ENCODE measurements at places on chromosomes 2 and 18. TPM values are rescaled to one million over a fixed set of nuclear protein-coding genes. Genes with fewer than 3 reads are reported as not detected.
A peak's percentile ranks its signal among the peaks of the same experiment; 100 is the strongest.

DNA sequence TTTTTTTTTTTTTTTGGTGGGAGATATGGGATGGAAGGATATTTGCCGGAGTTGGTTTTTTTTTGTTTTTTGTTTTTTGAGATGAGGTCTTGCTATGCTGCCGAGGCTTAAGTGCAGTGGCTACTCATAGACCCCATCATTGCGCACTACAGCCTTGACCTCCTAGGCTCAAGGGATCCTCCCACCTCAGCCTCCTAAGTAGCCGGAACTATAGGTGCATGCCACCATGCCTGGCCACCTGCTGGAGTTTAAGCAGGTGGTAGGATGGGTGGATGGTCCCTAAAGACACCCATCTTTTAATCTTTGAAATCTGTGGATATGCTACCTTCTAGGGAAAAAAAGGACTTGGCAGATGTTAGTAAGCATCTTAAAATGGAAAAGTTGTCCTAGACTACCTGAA, 169.8 kb downstream of the TGIF1 start:
- no peak for DNase-seq

DNA sequence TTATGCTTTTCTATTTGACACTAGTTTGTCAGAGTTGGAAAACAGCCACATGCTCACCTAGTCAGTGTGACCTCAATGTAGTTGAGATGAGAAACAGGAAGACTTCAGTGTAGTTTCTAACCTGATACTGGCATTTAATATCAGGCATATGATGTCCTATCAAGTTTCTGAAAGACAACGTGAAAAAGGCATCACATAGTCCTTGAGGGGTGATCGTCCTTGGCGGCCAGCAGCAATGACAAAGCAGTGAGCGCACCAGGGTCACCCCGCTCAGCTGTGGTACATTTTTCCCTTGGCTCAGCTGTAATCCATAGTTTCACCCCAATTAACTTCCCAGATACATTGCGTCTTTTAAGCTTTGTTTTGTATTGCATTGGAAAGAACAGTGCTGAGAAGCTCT, 4.3 kb downstream of the HSPE1 start:
- DNase-seq = no peak

DNA sequence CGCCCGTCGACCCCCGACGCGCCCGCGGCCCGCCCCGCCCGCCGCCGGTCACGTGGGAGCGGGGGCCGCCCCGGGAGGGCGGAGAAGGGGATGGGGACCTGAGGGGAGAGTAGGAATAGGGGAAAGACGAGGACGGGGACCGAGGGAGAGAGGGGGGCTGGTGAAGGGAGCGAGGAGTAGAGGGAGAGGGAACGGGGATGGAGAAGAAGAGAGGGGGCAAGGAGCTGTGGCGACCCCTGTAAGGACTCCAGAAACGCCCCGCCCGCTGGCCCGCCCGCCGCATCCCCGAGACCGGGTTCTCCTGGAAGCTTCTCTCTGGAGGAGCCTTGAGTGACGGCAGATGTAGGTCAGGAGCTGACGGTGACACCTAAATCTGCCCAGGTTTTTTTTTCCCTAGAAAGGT, 615 bp downstream of the ADNP2 start:
- peak; percentile 25 for DNase-seq

GRCh38 chr2:106163948-106164545, 30.1 kb downstream of the UXS1 start:
- peak; percentile 13 for DNase-seq

DNA sequence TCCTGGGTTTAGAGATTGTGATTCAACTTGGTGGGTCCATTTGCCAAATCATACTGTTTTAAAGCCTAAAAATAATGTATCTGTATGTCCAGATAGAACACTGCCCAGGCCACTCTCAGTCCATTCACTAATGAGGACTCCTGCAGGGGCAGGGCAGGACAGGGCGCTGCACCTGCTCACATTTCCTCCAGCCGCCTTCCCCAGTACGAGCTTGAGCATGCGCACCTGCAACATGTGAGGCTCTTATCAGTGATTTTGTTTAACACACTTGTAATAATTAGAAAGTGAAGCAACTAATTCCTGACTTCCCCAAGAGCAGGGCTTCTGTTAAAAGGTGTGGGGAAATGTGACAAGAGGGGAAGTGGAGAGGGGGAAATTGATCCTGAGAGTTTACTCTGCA, 89.7 kb downstream of the AFF3 start:
- DNase-seq = no peak

Gene IL1R1
- total RNA-seq = 1.6 TPM

GRCh38 chr18:37252854-37253393, 312.7 kb downstream of the CELF4 start:
- DNase-seq = no peak

GRCh38 chr2:59399126-59399525, 1154.3 kb downstream of the BCL11A start:
- DNase-seq = no peak

DNA sequence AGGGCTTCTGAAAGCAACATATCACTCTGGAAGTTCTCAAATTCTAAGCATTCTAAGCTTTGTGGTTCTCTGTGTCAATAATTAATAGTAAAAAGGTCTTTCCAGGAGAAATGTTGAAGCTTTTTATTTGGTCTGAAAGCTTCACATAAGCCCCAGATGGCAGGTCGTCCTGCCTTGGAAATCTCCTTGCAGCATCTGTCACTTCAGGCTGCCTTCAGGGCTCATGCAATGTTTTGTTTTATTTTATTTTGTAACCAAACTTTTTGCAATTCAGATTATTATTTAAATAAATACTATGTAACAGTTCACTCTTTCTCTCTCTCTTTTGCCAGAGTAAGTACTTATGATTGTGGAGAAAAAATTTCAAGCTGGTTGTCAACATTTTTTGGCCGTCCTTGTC, 46.7 kb upstream of the FHOD3 start:
- no peak for DNase-seq

Gene KCNK3
- not detected for total RNA-seq

Gene DIPK1C
- total RNA-seq = not detected

- DNase-seq = no peak
These were observed at the start of gene KCNIP3 for GRCh38 chr2:95296880-95297487. Gene KCNIP3 (plus strand): TSS chr2:95297347. CDS start chr2:95297439, 92 bp downstream.

Gene NPAS2
- 8.2 TPM for total RNA-seq

DNA sequence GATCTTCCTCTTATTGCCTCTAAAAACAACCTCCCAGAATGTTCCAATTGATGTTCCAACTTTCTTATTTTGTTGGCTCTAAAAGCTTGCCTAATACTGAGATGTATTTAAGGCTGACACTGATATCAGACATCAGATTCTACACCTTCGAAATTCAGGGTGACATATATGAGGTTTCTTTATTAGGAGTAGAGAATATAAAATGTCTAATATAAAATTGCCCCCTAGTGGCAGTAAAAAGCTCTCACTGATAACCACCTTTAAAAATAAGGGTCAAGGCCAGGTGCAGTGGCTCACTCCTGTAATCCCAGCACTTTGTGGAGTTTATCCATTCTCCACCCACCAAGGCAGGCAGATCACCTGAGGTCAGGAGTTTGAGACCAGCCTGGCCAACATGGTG, 789.7 kb upstream of the SLC39A10 start:
- peak; percentile 25 for DNase-seq

DNA sequence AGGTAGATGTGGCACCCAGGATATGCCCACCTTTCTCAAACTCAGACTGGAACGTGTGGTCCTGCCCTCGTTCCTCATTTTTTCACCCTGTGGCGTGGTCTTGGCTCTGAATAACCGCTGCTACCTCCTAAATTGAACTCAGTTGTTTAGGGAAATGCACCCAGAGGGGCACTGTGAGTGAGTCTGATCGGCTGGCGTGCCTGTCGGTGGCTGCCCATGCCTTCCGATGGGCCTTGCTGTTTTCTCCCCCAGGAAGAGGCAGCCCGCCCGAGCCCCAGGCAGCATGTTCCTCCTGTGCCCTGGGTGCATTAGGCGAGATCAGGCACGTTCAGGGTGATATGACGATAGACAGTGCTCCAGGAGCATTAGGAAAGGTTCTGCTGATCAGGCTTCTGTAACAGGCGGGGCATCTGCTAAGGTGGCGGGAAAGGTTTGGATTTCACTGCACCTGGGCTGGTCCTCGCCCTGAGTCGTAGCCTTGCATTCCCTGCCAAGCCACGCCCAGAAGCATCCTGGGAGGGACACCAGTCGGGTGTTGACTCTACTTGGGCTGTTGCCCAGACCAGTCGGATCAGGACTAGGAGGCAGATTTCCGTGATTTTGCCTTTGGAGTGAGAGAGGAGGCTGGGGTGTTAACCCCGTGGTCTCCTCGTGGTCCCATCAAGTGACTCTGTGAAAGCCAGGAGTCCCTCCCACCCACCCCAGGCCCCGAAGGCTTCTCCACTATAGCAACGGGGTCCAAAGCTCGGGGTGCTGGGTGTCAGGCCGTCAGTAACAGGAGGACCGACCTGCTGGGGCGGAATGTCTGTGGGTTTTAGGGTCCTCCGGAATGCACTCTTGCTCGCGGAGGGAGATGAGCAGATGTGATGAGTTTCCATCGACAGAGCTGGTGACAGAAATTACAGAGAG, 75.1 kb downstream of the SH3BP4 start:
- peak; percentile 99 for DNase-seq

GRCh38 chr2:38907743-38908562, 18.3 kb downstream of the ARHGEF33 start:
- DNase-seq = peak; percentile 23

GRCh38 chr2:168997794-168998193, 33.3 kb downstream of the ABCB11 start:
- DNase-seq = no peak

GRCh38 chr2:173990970-173991819, 26.0 kb upstream of the SP3 start:
- peak; percentile 37 for DNase-seq

DNA sequence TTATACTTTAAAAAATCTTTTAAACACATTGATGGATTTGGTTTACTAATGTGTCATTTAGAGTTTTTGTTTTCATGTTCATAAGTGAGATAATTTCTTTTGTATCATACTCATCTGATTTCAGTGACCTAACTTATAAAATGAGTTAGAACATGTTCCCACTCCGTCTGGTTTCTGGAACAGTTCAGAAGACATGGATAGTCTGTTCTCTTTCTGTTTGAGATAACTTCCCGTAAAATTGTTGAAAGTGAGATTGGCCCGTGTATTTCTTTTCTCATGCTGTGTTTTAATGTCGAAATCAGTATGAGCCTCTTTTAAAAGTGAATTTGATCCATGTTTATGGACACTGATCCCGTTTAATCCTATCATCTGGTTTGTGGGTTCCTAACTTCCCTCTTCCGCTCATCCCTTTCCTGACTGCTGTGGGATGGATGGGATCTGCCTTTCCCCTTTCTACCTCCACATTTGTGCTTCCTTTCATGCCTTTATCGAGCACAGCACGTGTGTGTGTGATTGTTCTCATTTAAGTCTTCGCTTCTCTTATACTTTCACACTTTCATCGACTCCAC, 78.9 kb downstream of the COPS8 start:
- DNase-seq = no peak

Gene GPAT2
- total RNA-seq = 0.26 TPM

Gene PSTPIP2
- 6.0 TPM for total RNA-seq

Gene ID2
- total RNA-seq = 11.6 TPM

DNA sequence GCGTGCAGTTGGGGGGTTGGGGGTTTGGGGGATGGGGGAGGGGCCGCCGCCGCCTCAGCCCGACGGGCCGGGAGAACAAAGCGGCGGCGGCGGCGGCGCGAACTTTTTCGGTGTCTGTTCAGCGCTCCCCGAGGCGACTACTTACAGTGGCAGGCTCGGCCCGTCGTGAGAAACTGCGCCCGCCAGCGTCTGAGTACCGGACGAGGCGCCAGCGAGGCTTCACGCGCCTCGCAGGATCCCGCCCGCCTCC, 172 bp downstream of the PRKD3 start:
- peak; percentile 27 for DNase-seq

- no peak for DNase-seq
These were observed 1.1 kb downstream of the COX5B start for GRCh38 chr2:97646977-97647376.

DNA sequence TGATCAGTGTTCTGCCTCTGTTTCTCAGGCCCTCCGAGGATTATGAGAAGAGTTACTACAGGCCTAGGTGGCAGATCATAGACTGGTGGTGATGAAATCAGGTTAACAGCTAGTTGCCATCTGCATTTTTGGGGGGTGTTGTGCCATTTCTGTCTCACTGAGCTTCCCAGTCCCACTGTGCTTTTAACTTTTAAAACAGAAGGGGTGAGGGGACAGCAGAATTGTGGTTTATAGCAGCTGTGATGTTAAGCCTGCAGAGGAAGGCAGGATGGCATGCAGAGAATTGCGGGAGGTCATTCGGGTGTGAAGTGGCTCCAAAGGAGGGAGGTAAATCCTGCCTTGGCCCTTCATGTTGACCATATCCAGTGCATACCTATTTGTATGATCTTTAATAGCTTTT, 5.0 kb downstream of the CAB39 start:
- DNase-seq = no peak

- DNase-seq = no peak
These were observed 18.2 kb downstream of the HOXD1 start for GRCh38 chr2:176206682-176207081.

GRCh38 chr2:232139786-232140562, 178.5 kb downstream of the DIS3L2 start:
- peak; percentile 25 for DNase-seq

Gene IL36A
- 6.3 TPM for total RNA-seq

DNA sequence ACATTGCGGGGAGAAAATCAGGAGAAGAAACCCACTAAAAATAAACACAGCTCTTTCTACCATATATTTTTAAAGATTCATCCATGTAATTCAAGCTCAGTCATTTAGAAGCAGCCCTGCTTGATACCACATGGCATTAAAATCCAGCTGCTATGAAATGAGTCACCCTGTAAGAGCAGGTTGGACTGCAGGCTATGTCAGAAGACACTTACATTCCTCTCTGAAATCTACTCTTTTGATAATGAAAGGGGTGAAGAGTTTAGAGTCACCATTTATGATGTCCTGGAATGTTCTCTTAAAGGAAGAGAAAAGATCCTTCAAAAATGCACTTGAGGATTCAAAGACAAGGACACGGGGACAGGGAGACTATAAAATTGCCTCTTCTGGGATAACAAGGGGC, 100.6 kb upstream of the APCDD1 start:
- DNase-seq = peak; percentile 59

Gene PLEKHB2
- 204 TPM for total RNA-seq

- DNase-seq = peak; percentile 68
These were observed 46.4 kb downstream of the MREG start for GRCh38 chr2:215966951-215967350.

Gene STK25
- 218 TPM for total RNA-seq

Gene UGT1A3
- total RNA-seq = not detected

GRCh38 chr2:217035967-217036366, 176.1 kb upstream of the TNP1 start:
- peak; percentile 72 for DNase-seq

Gene DSG2
- 91.5 TPM for total RNA-seq

GRCh38 chr2:236887953-236888793, 197.5 kb upstream of the COPS8 start:
- DNase-seq = no peak

DNA sequence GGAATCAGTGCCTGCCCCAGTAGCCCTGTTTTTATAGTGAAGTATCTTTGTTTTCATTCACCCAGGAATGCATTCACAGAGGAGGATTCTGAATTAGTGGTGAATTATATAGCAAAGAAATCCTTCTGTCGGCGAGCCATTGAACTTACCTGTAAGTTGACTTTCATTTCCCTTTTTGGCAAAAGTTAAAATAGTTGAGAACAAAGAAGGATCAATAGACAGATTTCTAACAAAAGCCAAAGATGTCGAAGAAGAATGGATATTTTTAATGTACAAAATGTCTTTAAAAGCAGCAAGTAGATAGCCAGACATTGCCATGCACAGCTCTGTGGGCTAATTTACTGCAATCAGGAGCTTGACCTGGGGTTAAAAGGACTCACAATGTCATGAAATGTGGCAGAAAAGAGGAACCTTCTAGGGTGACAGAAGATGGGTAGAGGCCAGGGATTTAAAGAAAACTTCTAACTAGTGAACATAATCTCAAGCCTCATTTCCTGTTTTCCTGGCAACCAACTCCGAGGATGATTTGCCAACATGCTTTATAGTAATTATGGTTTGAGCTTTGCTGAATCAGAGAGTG, 53.8 kb upstream of the TMEM87B start:
- no peak for DNase-seq

Gene MROH2A
- total RNA-seq = not detected

Data from bronchial epithelial cell (primary cell).